Dorsolateral prefrontal cortex (tissue), 122 donors: ENCODE measurements at places on chromosomes 12 and 14. TPM values are rescaled to one million over a fixed set of nuclear protein-coding genes. Genes with fewer than 3 reads are reported as not detected.

Gene CFAP54
- total RNA-seq = 10.8 TPM

Gene MMP17
- 56.5 TPM for total RNA-seq

Gene KLRC3
- total RNA-seq = not detected

Gene PABPN1
- total RNA-seq = 183 TPM

Gene PRH1
- total RNA-seq = 36.6 TPM

Gene HOXC4
- not detected for total RNA-seq
